ENCODE measurements at places on chromosomes 3 and 15. TPM values are rescaled to one million over a fixed set of nuclear protein-coding genes. Genes with fewer than 3 reads are reported as not detected.

Gene IL5RA
- total RNA-seq = 0.49 TPM

Gene CTXN2
- total RNA-seq = 0.25 TPM

Gene FAM227B
- 3.7 TPM for total RNA-seq

Gene ESYT3
- total RNA-seq = 0.74 TPM

Gene TRPM1
- not detected for total RNA-seq

Gene B3GNT5
- 12.3 TPM for total RNA-seq

Gene EDEM1
- total RNA-seq = 10.6 TPM

Gene TRIM42
- not detected for total RNA-seq

Gene CCDC54
- 0.25 TPM for total RNA-seq

Gene REC114
- not detected for total RNA-seq

Gene CHST2
- 23.4 TPM for total RNA-seq

Gene SPRED1
- total RNA-seq = 49.9 TPM

Gene SNRPN
- 183 TPM for total RNA-seq

Gene CFAP20DC
- 1.2 TPM for total RNA-seq

Gene GOLGA8Q
- total RNA-seq = 0.25 TPM

Gene KIF15
- total RNA-seq = 6.4 TPM

Gene ALDH1L1
- total RNA-seq = 3.4 TPM

Measured in temporal lobe (tissue), 4 donors.